ENCODE measurements at places on chromosomes 1 and 21.

DNA sequence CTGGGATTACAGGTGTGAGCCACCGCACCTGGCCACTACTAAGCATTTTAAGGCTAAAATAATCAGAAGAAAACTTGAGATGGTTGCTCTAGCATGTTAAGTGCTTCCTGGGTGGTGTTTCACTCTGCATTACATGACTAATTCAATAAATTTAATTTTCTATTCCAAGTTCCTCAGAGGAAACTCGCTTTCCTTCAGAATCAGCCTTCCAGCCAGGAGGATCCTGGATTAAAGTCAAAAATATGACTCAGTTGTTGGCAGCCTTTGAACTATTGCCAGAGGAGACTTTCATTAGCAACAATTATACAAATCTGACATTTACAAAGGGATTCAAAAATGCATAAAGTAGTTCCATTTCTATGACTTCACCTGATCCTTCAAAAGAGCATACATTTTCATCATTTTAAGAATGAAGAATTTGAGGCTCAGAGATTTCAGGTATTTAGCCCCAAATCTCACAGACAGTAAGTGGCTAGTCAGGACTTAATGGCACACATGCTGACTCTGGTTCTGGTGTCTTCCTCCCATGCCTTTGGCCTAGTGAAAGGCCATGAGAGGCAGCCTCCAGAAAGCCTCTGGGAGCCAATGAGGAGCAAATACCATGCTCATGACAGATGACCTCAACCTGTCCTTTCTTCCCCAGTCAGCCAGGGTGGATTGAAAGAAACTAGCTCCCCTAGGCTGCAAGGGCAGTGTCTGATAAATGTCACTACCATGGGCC is 115.7 kb downstream of the MAP3K21 start:
- no peak for DNase-seq

GRCh38 chr1:236774926-236775325 is 20.2 kb upstream of the MTR start:
- DNase-seq, result no peak

DNA sequence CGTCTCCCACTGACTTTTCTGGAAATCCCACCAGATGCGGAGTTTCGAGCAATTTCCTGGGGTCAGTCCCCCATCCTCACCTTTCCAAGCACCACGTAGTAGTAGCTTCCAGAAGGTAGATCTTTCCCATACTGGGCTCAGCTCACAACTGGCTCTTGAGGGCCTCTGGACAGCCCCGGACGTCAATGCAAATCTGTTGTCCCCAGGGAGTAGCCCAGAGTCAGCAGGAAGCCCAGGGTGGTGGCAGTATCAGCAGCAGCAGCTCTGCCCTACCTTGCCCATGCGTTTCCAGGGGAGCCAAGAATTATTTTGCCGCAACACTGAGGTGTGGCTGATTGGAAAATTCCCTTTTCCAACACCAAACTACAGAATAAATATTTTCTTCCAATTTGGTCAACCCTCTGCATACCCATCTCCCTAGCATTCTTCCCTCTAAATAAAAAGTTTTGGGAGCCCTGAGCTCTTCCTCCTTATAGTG is 70.3 kb downstream of the CD46 start:
- peak; percentile 53 for DNase-seq

DNA sequence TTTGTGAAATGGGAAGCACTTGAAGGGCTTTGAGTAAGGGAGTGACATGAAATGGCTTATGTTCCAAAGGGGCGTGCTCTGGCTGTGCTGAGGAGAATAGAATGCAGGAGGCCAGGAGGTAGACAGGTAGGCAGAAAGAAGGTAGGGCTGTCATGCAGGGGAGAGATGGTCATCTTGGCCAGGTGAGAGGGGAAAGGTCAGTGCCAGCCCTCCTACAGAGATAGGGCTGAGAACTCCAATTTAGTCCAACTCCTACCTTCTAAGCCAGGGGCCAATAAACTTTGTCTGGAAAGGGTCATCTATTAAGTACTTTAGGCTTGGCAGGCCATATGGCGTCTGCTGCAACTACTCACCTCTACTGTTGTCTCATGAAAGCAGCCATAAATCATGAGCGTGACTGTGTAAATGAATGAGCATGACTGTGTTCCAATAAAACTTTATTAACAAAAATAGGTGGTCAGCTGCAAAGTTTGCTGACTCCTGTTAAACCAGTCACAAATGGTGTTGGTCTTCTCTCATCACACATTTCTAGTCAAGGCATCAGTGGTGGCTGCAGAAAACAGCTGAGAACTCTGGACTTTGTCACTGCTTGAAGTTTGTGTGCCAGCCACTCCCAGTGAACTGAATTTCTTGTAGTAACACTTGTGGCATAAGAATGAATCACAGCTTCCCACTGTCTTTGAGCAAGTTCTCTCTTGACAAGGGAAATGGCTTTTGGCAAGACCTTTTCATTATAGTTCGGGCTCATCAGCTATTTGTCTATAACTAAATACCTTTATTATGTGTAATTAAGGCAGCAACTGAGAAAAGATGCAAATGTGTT is 32.0 kb upstream of the CD2 start:
- no peak for DNase-seq
